Stimulated activated CD4-positive, alpha-beta T cell treated with anti-CD3 and anti-CD28 coated beads, Interleukin-1b, Interleukin-23, amount 100 ng/mL, for 1 hour (primary cell): ENCODE measurements at places on chromosomes 3 and 15.

GRCh38 chr3:182420741-182421140, 372.6 kb upstream of the ATP11B start:
- DNase-seq, result no peak

GRCh38 chr3:77718311-77718710, 678.4 kb downstream of the ROBO2 start:
- DNase-seq, result no peak

- DNase-seq, result peak; percentile 66
Observed at GRCh38 chr15:80059786-80060355, 395 bp downstream of the ZFAND6 start.

- no peak for DNase-seq
Observed at GRCh38 chr15:27817258-27817657, 281.9 kb downstream of the OCA2 start.

GRCh38 chr3:38031022-38031994, 1.9 kb upstream of the PLCD1 start:
- no peak for DNase-seq

DNA sequence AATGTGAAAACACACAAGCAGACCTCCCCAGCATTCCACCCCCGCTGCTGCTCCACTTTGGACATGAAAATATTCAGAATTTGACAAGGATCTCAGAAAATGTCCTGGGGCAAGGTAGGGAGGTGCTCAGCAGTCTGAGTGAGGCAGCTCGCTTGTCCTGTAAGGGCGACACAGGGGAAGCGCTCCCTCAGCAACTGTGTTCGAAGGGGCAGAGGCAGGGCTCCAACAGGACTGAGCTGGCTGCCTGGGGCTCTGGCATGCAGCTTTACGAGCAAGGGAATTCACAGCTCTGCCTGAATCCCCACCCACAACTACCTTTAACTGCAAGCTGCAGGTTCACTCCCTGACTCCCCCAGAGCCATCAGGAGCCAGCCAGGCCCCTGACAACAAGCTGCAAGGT, 287.0 kb upstream of the LYSMD4 start:
- no peak for DNase-seq

DNA sequence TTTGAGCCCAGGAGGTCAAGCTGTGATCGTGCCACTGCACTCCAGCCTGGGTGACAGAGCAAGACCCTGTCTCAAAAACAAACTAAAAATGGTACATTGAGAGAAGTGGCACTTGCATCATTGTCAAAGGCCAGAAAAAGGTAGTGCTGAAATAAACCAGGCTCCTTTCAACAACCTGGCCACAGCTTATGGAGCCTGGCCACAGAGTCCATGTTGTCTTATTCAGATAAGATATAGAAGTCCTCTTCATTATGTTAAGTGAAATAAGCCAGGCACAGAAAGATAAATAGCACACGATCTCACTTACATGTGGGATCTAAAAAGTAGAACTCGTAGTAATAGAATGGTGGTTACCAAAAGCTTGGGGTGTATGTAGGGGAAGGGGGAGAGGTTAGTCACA, 34.8 kb downstream of the EMC4 start:
- DNase-seq, result no peak

- DNase-seq, result no peak
Observed at GRCh38 chr3:191301017-191301416, 28.2 kb upstream of the CCDC50 start.

DNA sequence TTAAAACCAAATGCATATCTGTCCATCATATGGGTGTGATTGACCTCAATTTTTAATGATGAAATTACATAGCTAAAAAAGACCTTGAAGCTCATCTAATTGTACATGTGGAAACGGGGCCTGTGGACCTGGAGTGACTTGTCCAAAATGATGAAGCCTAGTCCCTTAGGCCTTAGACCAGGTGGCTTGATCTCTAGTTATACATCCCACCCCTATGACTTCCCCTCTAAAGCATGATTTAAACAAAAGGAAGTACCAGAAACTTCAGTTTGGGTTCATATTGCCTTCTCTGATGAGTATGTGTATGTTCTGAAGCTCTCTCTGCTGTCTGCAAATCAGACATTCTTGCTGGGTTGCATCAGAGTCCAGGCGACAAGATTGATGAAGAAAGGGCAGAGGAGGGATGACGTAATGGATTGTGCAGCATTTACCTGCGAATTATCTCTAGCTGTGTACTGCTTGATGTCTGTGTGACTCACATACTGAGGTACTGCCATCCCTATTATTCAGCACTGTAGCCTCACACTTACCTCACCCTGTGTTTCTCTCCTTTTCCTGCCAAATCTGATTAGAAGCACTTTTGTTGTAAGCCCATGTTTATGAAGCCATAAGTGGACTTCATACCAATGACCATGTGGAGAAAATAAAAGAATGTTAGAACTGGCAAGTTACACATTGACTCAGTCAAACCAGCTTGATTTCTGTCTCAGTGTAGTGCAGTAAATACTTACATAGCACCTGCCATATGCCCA, 111.5 kb downstream of the FILIP1L start:
- DNase-seq, result no peak

DNA sequence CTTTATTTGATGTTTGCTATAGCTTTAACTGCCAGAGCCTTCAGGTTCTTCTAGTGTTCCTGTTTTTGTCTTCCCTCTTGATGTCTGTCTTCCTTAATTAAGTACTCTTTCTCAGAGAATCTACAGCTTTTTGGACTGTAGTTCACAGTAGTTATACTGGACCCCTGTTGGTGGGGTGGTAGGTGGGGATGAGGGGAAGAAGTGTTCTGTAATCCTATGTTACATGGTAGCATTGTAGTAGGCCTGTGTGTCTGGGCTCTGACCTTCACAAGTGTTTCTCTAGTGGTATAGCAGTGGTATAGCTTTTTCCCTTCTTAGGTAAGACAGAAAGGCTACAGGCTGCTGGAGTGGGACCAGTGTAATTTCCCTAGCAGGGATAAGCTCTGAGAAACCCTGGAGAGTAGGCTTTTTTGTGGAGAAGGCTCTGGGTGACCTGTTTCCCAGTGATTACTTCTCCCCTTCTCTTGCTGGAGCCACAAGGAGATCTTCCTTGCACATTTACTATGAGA, 59.6 kb downstream of the CHRNA7 start:
- no peak for DNase-seq

DNA sequence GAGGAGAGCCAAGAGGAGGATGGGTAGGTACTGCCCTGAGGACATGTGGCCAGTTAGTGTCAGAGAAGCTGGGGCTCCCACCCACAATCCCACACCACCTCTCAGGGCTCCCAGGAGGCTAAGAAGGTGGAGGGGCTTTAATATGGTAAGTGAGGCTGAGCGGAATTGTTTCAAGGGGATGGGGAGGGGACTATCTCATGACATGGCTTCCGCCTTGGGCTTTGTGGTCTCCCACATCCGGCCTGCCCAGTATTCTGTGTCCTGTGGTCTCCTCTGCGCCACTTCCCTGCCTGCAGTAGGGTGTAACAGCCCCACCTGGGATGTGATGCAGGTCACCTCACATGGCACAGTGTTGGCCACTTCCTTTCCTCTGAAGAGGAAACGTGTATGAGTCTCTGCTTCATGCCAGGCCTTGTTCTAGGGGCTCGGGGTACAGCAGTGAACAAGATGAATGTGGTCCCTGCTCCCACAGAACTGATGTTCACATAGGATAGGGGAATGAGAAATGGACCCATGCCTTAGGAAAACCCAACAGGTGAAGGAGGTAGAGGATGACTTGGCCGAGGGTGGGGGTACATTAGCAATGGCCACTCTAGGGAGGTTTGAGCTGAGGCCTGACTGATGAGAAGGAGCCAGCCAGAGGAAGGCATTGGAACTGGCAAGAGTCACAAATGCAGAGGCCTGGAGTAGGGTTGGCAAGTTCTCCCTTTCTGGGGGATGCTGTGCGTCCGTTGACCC, 3.2 kb downstream of the NEIL1 start:
- DNase-seq, result peak; percentile 24

GRCh38 chr3:183572935-183573334, 17.4 kb upstream of the KLHL6 start:
- DNase-seq, result no peak

GRCh38 chr3:188296761-188297612, 143.0 kb downstream of the LPP start:
- DNase-seq, result no peak

GRCh38 chr3:180320631-180321030, 281.3 kb upstream of the TTC14 start:
- DNase-seq, result no peak

- DNase-seq, result no peak
Observed at GRCh38 chr3:181943285-181943684, 231.6 kb downstream of the SOX2 start.

DNA sequence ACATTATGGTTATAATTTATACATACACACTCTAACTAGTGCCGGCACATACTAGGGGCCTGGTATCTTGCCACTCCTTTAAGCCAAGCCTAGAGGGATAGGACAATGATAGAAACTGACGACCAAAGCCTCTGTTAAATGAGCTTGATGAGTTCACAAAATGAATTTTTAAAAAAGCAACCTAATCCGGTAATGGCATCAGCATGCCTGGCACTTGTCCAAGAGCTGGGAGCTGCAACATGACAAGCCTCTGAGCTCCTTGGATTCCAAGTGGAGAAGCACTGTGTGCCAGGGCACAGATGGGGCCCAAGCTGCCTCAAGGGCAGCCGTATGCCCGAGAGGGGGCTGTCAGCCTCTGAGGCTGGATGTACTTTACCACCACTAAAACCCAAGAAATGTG, 9.7 kb downstream of the ETV5 start:
- no peak for DNase-seq

DNA sequence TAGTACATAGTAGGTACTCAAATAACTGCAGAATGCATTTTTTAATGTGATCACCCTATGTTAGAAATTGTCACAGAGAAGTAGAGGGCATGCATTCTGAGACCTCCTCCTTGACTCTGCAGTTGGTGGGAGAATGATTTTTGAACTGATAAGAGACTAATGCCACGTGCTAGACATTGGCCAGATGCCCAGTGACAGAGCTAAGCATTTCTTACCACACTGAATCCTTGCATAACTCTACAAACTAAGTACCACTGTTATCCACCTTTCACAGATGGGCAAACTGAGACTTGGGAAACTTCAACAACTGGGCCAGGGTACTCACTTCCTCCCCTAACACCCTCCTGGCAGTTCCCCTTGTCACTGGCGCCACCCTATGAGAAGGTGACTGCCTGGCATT, 33.5 kb upstream of the SPATA12 start:
- DNase-seq, result no peak

DNA sequence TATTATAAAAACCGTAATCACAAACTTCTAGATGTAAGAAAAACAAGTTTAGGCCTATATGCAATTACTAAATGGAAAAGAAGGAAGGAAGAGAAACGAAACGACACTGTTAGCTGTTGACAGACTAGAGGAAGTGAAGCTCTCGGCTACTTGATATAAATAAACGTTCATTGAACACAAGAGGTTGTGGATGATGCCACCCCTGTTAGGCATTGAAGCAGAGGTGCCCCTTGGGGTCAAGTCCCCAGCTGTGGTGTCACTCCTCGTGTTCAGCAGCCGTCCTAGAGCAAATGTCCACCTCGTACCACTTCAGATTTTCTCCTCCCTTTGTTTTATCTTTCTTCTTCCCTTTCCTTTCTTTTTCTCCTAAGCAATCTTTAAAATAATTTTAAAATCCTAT, 146.5 kb upstream of the UBE2E1 start:
- DNase-seq, result no peak

- no peak for DNase-seq
Observed at GRCh38 chr3:18344306-18345014, 80.7 kb downstream of the SATB1 start.

DNA sequence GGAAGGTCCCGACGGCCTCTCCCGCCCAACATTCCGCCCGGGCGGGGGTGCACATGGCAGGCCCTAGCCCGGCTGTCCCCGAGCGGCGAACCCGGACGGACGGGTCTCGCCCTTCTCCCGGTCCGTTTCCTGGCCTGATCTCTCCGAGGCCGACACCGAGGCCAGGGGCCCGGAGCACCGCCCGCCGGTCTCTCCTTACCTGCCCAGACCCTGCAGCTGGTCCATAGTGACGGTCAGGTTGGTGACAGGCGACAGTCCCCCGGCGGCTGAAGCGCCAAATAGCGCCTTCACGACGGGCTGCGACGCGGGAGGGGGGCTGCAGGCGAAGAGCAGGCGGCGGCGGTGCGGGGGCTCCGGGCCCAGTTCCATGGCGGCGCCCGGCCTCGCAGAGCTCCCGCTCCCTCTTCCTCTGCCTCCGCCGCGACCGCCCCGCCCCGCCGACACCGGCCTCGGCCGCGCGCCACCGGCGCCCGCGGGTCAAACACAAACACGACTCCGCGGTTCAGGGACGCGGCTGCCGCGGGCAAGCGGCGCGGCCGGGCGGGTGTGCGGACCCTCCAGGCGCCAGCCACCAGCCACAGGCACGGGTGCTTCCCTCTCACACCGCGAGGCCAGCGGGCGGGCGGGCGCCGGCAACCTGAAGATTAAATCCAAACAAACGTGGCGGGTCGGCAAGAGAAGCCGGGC, 495 bp downstream of the CDC25A start:
- no peak for DNase-seq

- DNase-seq, result no peak
Observed at GRCh38 chr15:47351501-47351900, 365.8 kb upstream of the SEMA6D start.

DNA sequence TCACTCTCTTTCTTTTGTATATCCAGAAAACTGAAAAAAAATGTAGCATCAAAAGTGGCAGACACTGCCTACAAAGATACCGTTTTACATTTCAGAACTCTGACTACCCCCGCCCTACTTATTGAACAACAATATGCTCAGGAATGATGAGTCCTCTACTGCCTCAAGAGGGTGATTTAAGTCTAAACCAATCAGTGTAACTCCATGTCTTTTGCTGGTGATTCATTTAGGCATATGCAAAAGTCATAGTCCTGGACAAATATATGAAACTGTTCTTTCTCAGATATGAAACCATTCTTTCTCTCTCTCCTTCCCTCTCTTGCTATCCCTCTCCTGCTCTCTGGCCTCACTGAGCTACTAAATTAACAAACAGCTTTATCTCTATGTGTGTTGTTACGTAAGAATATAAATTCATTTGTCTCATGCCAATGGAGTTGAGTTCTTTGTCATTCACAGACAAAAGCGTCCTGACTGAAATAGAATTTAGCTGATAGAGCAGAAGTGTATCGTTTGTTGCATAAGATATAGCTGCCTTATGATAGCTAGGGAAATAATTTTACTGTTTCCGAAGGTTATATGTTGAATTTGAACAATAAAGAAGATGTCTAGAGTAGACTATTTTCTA, 133.7 kb upstream of the OSTN start:
- DNase-seq, result no peak

DNA sequence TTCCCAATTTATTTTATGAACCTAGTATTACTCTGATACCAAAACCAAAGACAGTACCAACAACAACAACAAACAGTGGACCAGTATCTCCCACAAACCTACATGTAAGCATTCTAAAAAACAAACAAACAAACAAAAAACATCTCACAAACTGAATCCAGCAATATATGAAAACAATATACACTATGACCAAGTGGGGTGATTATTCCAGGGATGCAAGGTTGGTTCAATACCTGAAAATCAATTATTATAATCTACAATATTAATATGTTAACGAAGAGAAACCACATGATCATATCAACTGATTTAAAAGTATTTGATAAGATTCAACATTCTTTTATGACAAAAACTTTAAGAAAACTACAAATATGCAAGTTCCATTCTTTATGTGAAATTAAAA, 391.3 kb downstream of the MAGI1 start:
- no peak for DNase-seq
